ENCODE measurements at places on chromosomes 4 and X.

DNA sequence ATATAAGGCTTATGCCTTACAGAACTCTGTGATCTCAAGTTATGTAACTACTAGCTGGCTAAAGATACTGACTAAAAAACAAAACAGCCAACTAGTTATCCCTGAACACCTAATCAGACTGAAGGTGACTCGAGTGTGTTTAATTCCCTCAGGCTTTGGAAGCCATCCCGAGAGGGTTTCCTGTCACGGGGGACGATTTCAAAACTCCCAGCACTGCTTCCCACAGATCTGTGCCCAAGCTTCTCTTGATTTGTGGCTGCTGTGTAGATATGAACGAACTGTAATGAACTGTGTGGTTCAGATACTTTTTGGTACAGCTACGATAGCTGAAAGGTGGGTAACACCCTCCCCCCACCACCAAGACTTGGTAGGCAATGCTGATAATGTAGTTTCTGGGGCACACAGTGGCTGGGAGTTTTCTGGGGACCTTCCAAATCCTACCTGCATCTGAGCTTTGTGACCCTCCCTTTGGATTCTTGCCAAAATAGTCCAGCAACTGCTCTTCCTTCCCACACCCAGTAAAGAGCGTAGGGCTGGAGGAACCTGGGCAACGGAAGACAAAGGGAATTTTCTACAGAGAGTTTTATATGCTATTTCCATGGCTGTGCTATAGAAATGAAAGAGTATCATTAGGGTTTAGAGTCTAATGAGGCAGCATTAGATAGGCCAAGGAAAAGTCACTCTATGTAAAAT is 148.8 kb downstream of the MGST2 start:
- DNase-seq: no peak

DNA sequence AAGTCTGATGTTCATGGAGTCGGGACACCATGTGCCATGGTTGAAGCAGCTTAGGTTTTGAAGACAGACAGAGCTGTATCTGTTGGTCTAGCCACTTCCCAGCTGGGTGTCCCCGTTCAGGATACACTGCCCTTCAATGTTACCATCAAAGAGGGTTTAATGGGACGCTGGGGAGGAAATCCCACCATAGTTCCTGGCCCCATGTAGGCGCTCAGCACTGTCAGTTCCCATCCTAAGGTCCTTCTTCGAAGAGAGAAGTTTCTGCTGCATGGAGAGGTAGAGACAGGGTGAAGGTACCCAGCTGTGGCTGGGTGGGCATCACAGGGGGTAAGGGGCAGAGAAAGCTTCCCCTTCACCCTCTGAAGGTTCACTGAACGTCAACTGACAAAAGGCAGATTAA is 3.7 kb downstream of the MGST2 start:
- DNase-seq: no peak

- DNase-seq: no peak
Observed at GRCh38 chr4:83516042-83516772, 19.7 kb upstream of the GPAT3 start.

DNA sequence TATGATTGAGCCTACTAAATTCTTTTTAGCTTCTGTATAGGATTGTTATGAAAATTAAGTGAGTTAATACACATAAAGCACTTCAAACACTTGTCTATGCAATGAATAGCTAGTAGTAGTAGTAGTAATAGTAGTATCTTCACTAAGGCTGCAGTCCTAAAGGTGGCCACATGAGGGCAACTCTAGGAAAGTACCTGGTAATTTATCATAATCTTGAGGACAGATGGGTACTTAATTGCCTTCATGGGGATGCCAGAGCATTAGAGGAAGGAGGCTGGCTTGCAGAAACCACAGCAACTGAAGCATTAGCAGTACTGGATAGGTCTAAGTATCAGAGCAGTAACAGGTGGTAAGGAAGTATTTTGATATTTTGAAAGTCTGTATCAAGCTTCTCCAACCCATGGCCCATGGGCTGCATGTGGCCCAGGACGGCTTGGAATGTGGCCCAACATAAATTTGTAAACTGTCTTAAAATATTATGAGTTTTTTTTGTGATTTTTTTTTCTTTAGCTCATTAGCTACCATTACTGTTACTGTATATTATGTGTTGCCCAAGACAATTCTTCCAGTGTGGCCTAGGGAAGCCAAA is 17.3 kb downstream of the NIPAL1 start:
- DNase-seq: peak; percentile 65

DNA sequence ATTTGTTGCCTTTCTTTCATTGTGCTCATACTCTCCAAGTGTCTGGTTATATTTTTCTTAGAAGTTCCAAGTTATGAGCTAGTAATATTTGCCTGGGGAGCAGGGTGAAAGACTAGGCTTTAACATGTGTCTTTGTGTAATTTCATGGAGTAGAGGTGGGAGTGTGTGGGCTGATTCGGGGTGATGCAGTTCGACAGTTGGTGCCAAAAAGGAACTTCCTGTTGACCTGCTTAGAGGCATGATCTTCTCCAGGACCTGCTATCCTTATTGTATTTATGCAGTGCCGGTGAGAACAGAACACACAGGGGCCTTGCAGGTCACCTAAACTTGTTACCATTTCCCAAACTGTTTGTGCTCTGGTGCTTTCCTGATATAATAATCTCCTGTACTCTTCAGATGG is 21.2 kb downstream of the USP53 start:
- no peak for DNase-seq

DNA sequence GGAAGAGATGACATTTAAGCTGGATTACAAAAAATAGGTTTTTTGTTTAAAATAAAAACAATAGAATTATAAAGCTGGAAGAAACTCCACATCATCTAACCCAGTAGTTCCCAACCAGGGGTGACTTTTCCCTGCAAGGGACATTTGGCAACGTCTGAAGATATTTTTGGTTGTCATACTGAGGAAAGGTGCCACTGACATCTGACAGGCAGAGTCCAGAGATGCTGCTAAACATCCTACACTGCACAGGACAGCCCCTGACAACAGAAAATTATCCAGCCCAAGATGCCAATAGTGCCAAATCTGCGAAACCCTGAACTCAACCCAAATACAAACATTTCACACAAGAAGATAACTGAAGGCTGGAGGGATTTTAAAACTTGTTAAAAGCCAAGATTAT is 18.5 kb downstream of the TAB3 start:
- no peak for DNase-seq

DNA sequence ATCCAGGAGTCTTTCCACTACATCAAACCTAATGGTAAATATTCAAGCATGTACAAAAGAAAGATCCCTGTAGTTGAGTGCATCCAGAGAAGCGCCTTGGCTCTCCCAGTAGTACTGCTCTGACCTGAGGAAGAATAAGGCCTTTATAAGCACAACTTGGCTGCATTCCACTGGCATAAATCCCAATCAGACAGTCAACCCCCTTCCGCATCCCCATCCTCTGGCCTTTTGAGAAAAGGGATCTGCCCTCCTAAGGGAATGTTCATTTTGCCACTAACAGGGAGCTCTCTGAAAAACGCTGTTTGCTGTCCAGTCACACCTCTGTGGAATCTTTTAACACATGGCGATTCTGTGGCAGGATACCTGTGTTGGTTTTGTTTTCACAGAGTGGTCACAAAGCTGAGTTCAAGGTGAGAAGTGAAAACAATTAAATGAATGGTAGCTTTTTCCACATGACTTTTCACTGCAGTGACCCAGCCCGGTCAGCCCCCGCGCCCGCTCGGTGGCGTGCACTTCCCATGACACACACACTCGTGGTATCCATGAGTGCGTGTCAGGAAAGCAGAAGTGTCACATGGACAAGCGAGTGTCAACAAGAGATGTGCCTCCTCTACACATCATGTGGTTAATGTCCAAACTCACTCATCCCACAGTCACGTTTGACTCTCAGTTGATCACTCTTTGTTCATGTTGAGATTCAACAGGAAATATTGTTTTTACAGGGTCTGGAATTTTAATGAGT is 112.2 kb upstream of the ENPP6 start:
- peak; percentile 100 for DNase-seq

DNA sequence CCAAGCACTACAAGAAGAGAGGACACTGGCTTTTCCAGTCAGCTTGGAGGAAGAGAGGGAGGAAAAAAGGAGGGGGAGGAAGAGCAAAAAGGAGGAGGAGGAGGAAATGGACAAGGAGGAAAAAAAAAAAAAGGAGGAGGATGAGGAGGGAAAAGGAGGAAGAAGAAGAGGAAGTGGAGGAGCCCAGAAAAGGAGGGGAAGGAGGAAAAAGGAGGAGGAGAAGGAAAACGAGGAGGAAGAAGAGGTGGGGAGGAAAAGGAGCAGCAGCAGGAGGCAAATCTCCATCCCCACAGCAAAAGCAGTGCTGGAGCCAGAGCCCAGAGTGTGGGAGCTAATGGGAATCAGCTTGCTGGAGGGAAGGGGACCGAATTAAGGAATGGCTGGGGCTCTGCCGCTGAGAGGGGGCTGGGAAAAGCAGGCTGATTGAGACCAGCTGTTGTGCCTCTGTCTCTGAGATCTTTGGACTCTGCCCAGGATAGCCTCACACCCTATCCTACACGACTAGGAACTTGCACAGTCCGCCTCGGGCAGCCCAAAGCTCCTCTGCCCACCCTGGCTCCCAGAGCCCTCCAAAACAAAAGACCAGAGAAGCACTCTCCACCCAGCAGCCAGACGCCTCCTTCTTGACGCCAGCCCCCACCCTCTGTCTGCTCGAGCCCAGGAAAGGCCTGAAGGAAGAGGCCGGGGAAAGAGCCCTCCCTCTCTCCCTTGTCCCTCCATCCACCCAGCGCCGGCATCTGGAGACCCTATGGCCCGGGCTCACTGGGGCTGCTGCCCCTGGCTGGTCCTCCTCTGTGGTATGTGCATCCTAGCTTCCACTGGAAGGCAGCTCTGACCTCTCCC is at the start of gene XPNPEP2:
XPNPEP2 (plus strand) TSS at position 514 of the 843 bp plus-strand sequence; CDS start at position 749, 235 bp downstream.
- DNase-seq: no peak

- no peak for DNase-seq
Observed at GRCh38 chrX:53133400-53133799, 39.5 kb downstream of the KANTR start.

- DNase-seq: no peak
Observed at GRCh38 chr4:148073349-148073748, 341.5 kb downstream of the ARHGAP10 start.

DNA sequence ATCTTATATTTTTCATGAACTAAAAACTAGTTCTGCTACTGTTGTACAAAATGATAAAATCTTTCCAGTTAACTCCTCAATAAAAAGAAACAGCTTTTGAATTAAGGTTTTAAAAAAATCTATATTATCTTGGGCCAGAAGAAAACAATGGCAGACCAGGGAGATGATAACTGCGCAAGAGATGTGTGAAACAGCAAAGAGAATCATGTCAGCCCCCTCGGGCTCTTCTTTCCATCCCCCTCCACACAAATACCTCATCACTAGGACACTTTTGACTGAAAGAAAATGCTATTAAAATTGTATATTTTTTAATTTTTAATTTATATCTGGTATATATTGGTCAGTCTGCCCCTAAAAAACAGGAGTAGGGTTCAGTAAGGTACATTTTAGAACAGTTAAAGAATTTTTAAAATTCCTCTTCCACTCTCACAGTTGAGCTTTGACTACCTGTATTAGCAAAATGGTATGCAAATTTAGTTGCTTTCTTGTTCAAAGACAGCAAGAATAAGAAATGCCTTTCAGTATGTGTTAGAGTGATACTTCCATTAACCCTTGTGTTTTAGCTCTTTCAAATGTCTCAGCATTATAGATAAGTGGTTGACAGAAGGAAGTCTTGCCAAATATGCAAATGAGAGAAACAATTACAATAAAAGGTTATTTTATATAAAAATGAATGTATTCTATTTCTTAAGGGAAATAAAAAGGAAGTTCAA is 36.4 kb upstream of the LCORL start:
- DNase-seq: no peak

GRCh38 chrX:1781766-1782165 is 166.9 kb downstream of the ASMT start:
- DNase-seq: no peak

- DNase-seq: no peak
Observed at GRCh38 chrX:29376584-29376983, 789.3 kb downstream of the IL1RAPL1 start.

- no peak for DNase-seq
Observed at GRCh38 chr4:41141900-41142299, 72.4 kb downstream of the APBB2 start.

- DNase-seq: no peak
Observed at GRCh38 chrX:79400623-79401022, 33.5 kb upstream of the ITM2A start.
